ENCODE measurements at places on chromosomes 2 and 18. TPM values are rescaled to one million over a fixed set of nuclear protein-coding genes. Genes with fewer than 3 reads are reported as not detected.
A peak's percentile ranks its signal among the peaks of the same experiment; 100 is the strongest.

The KLHL14 gene
- not detected for total RNA-seq

DNA sequence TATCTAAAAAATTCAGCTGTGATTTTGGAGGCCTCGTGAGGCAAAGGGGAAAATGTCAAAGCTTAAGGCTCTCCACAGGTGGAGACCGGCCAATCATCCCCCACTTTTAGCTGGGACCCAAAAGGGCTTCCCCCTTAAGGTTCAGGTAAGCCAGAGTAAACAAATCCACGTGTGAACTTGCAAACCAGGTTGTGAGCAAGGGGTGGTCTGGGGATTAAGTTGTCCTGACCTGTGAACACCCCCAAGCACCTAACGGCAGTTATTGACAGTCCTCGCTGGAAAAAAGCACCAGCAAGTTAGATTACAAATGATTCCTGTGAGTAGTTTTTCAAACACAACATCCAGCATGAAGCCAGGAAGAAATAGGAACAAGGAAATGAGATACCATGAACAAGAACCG lies 42.9 kb downstream of the MYO7B start:
- DNase-seq = no peak

- DNase-seq = no peak
Observed at GRCh38 chr2:138087751-138088593, 123.7 kb downstream of the HNMT start.

- no peak for DNase-seq
Observed at GRCh38 chr18:44453505-44453904, 227.2 kb upstream of the SETBP1 start.

DNA sequence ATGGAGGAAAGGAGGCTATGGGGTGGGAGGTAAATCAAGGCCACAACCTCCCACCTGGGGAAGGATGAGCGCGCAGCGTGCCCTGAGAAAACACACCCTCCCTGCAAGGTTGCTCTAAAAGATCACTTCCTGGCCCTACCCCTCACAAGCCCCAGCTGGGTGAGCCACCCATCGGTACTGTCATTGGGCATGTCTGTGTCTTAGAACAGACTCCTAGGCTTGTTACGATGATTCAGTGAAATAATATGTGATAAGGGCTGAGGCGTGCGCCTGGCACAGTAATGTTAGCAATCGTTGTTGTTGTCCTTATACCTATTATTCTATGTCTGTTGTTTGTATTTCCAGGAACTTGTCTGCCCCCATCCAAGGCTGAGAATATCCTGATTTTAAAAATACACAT lies 175.1 kb downstream of the ZFP36L2 start:
- peak; percentile 39 for DNase-seq
